ENCODE measurements at places on chromosomes 6 and 20.

GRCh38 chr20:58431134-58431533 is 42.1 kb downstream of the VAPB start:
- DNase-seq, result no peak

DNA sequence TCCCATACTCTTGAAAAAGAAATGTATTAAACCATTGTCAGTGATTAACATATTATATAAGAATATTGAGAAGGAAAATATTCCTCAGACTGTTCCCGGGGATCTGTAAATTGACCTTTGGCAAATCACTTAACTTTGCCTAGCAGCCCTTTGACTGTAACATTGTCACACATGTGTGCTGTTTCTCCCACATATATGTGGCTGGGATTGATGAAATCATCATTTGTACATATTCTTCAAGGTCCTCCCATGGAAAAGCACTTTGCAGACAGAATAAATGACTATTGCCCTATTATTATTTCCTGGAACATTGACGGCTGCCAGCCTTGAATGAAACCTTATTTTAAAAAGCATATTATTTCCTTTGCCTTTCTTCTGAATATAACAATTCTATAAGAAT is 36.4 kb upstream of the TRERF1 start:
- no peak for DNase-seq

DNA sequence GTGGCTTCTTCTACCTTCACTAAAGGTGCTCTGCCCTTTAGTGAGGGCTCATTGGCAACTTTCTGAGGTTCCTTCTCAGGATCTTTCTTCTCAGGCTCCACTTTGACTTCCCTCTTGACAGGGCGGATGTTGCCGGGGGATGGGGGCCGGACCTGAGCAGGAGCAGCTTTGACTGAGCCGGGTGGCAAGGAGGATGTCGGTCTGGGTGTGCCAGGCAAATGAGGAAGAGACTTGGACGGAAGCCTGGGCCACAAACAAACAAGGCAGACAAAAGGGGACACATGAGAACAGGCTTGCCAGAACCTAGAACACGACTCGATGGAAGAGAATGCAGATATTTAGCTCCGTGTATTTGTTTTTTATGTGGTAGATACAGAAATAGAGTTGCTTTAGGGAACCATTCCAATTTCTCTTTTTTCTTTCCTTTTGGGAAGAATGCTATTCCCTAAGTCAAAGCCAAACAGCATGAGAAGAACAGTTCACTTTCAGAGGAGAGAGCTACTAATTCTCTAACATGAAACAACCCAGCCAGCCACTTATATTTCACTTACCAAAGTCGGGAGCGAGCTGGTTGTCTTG is 76.2 kb upstream of the BCLAF1 start:
- no peak for DNase-seq

GRCh38 chr6:73694711-73695411 is 1.1 kb upstream of the CD109 start:
- DNase-seq, result peak; percentile 62

- no peak for DNase-seq
These were observed 44.3 kb upstream of the PDYN start for GRCh38 chr20:2038161-2038560.

DNA sequence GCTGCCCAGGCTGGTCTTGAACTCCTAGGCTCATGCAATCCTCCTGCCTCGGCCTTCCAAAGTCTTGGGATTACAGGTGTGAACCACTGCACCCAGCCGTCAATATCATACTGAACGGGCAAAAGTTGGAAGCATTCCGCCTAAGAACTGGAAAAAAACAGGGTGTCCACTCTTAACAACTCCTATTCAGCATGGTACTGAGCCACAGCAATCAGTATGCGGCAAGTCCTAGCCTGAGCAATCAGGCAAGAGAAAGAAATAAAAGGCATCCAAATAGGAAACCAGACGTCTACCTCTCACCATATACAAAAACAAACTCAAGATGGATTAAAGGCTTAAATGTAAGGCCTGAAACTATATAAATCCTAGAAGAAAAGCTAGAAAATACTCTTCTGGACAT is 83.1 kb downstream of the FKBP5 start:
- DNase-seq, result peak; percentile 82

- DNase-seq, result no peak
These were observed 982 bp downstream of the HECA start for GRCh38 chr6:139135578-139136545.

GRCh38 chr6:21969192-21969591 is 327.6 kb downstream of the PRL start:
- DNase-seq, result no peak

GRCh38 chr6:130743175-130743574 is 84.0 kb upstream of the SMLR1 start:
- DNase-seq, result no peak

DNA sequence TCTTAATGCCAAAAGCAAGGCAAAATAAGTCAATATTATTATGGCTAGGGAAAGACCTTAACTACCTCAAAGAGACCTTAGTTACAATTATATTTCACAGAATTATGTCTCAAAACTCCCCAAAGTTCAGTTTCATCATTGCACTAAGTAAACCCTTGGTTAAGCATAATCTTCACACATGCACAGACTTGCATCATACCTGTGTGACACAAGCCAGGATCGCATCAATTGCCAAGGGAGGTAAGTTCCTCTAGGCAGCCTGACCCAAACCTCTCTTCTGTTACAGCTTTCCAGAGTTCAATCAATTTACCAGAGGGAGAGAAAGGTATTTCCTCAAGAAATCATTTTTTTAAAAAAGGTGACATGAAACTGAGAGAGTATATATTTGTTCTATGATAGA is 31.9 kb upstream of the PRSS35 start:
- DNase-seq, result peak; percentile 65

DNA sequence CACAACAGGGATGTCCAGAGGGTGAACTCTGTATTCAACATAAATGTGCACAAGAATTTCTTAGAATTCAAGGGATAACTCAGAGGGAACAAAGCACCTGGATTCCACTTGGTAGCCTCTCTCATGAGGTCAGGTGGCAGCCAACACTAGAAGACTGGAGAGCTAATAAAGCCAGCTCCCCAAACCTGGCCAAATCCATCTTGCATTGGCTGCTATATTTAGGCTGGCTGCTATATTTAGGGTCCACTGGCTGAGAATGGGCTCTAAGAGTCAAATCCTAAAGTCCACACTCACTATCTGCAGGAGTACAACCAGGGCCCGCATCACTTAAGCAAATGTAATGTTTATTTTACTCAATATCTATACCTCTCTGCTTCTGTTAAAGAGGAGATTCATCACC is 20.0 kb downstream of the TBC1D7 start:
- no peak for DNase-seq
